ENCODE measurements at places on chromosomes 5 and 9. TPM values are rescaled to one million over a fixed set of nuclear protein-coding genes. Genes with fewer than 3 reads are reported as not detected.

The LOX gene
- total RNA-seq, result 18.3 TPM

The PSD2 gene
- not detected for total RNA-seq

The SLC36A3 gene
- not detected for total RNA-seq

The UBE2R2 gene
- total RNA-seq, result 25.4 TPM

The MEIKIN gene
- total RNA-seq, result not detected

The TRIM23 gene
- 5.3 TPM for total RNA-seq

The IL13 gene
- not detected for total RNA-seq

The EGFLAM gene
- total RNA-seq, result 1.1 TPM

The CFAP90 gene
- total RNA-seq, result not detected

The ARSI gene
- total RNA-seq, result 0.49 TPM

The CARD9 gene
- total RNA-seq, result under 0.01 TPM

All from mammary microvascular endothelial cell (primary cell).